ENCODE measurements at places on chromosomes 7 and 10.

DNA sequence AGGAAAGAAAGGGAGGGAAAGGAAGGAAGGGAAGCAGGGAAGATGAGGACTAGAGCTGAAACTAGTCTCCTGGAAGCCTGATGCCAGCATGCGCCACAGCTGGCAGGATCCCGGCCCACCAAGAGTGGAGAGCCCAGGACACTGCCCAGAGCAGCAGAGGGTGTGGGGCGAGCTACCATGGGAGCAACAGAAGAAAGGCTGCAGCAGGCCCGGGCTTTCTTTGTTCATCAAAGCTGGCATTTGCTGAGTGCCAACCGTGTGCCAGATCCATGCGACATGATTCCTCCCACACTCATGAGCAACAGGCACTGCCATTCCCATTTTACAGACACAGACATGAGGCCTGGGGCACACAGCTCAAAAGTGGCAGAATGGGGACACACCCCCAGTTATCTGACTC lies 68.9 kb downstream of the FAM53B start:
- no peak for DNase-seq

GRCh38 chr7:54802841-54803240 lies 43.8 kb upstream of the SEC61G start:
- DNase-seq: no peak

- no peak for DNase-seq
These were observed 46.8 kb upstream of the SLF2 start for GRCh38 chr10:100866010-100866409.

DNA sequence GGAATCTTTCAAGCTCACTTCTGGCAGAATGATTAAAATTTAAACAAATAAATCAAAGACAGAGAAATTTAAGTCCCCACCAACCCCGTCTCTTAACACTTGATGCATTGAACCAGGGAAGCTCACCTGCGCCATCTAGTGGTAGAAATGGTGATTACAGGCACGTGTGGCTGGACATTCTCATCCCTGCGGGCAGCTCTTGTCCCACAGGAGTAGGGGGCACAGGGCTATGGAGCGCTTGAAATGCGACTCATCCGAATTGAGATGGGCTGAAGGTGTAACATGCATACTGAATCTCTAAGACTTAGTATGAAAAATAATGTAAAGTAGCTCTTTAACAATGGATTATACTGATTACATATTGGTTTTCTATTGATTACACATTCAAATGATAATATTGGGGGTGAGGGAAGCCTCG lies 24.8 kb upstream of the SLIT1 start:
- peak; percentile 59 for DNase-seq

DNA sequence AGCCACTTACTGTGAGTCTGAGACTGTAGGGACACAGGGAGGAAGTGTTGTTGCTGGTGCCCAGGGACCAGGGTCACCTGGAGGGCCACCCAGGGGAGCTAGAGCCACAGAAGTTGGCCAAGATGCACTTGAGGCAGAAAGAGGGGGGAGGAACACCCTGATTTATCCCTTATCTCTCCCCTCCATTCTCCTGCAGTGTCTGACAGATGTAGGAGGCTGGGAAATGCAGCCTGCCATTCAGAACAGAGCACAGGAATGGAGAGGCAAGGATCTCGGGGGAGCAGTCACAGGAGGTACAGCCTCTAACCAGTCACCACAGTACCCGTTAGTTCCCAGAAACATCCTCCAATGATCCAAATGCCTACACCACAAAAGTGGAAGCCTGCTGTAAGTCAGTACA lies 118.4 kb upstream of the SLC26A5 start:
- no peak for DNase-seq

GRCh38 chr7:98223898-98224700 lies 12.9 kb downstream of the BHLHA15 start:
- DNase-seq: no peak

GRCh38 chr10:30728766-30729165 lies 99.2 kb upstream of the LYZL2 start:
- no peak for DNase-seq

GRCh38 chr7:23767514-23767913 lies 57.5 kb downstream of the STK31 start:
- no peak for DNase-seq

- DNase-seq: no peak
These were observed 209.2 kb downstream of the SNX10 start for GRCh38 chr7:26500749-26501352.

DNA sequence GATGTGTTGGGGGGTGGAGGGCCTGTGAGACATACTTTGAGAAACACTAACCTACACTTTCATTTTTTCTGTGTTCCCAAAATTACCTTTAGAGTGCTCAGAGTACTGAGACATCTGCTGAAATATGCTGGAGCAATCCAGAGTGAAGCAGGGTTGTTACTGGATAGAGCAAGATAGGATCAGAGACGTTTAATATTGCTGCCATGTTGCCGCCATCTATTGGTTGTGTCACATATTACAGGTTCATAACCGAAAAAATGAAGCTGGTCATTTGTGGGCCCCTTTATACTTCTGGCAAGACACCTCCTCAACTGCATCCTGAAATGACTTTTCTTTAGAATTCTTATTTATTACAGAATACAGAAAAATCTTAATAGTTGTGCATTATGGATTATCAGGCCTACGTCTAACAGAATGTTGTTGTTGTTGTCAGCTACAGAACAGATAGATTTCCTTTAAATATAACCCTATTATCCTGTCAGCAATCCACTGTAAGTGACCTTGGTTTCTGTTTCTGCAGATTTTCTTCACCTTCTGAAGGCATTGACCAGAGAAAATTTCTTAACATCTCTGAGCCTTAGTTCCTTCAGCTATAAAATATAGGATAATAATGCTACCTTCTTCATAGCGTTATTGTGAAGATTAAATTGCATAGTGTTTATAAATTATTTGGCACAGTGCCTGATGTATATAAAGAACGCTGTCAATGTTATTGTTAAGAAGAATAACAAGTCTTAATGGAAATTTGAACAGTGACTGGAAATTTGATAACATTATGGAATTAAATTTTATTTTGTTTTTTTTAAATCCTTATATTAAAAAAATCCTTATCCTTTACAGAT lies 16.2 kb upstream of the DLD start:
- no peak for DNase-seq

GRCh38 chr10:23516530-23516929 lies 77.7 kb downstream of the OTUD1 start:
- DNase-seq: no peak

- DNase-seq: no peak
These were observed 36.3 kb downstream of the SMNDC1 start for GRCh38 chr10:110268442-110268841.

DNA sequence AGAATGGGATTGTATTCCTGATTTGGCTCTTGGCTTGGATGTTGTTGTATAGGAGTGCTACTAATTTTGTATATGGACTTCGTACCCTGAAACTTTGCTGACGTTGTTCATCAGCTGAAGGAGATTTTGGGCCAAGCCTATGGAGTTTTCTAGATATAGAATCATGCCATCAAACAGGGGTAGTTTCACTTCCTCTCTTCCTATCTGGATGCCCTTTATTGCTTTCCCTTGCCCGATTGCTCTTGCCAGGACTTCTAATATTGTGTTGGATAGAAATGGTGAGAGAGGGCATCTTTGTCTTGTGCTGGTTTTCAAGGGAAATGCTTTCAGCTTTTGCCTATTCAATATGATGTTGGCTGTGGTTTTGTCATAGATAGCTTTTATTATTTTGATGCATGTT lies 92.3 kb downstream of the CCDC7 start:
- no peak for DNase-seq

DNA sequence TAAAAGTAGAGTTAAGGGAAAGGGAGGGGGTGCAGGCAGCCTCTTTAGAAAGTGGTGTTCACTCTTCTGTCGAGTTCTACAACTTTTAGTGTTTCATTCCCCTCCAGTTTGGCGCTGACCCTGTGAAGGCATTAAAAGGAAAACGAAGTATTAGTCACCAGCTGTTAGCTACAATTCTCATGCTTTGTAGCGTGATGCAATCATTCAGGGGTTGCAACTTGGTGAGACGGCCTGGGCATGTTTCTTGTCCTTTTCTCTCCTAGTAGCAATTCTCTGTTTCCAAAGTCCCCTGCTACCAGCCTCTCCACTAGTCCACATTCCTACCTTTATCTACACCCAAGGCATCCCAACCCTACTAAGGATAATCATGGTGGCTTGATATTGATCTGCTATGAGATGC lies 33.7 kb upstream of the DGKI start:
- DNase-seq: no peak

- DNase-seq: no peak
These were observed 121.6 kb downstream of the EGFR start for GRCh38 chr7:55140221-55140940.

DNA sequence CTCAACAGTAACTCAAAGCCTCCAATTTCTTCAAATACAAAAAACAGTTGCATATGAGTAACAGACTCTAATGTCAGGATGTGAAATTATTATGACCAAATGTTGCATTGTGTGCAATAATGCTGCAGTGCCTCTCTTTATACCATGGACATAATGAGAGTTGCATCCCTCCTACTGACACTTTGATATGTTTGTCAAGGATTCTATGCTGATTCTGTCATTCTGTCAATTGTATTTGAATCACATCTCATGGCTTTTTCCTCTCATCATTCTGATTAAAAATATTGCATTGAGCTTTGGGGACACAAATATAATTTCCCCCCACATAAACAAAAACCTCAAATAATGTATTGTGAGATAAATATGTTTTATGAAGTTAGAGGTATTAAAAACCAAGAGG lies 84.6 kb upstream of the SGCE start:
- no peak for DNase-seq

GRCh38 chr10:43136995-43137716 lies 1.1 kb upstream of the CSGALNACT2 start:
- no peak for DNase-seq

- no peak for DNase-seq
These were observed 21.2 kb downstream of the BMPER start for GRCh38 chr7:33926535-33926934.

- no peak for DNase-seq
These were observed 92.0 kb downstream of the KCNMA1 start for GRCh38 chr10:77545585-77545984.

DNA sequence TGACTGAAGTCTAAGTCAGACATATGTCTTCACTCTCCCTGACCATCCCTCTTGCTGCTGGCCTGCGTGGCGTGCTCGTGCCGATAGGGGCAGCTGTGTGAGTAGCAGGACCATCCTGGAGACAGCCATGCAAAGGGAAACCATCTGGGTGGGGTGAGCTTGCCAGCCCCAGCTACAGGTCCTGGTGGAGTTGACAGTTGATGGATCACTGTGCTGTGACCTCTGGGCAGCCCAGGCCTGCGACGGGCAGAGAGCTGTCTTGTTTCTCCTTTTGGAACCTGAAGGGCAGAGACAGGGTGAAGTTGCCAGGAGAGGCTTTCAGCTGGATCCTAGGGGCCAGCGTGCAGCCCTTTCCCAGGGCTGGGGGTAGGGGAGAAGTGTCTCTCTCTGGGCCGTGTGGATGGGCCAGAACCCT lies 44.7 kb downstream of the GRK5 start:
- no peak for DNase-seq

DNA sequence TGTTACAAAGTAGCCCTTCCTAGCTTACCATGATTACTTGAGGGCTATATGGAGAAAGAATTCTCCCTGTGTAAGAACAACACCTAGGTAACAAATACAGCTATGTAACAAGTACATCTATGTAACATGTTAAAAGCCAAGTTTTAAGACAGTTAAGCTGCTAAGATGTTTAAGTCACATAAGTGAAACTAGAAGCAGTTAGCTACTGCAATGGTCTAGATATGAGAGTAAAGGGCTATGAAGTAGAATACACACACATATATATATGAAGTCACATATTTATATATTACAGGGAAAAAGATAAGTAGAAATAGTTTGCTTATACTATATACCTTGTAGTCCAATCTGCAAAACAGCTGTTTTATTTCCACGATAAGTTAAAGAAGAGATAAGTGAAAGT lies 14.4 kb downstream of the POT1 start:
- DNase-seq: no peak

DNA sequence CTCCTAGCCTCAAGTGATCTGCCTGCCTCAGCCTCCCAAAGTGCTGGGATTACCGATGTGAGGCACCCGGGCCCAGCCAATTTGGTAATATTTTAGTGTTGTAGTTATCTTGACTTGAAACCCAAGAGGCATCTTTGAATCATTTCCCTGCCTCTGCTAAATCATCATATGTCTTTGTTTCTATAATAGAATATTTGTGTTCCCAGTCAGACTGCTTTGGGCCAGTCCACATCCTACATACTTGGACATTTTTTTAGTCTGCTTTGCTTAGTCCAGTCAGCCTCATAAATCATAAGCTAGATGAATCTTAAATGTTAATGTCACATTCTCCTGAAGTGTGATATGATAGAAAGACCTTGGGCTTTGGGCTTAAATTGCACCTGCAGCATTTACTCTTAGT lies 5.9 kb downstream of the STAM start:
- DNase-seq: no peak

GRCh38 chr10:75253281-75254220 lies 17.8 kb upstream of the COMTD1 start:
- no peak for DNase-seq

DNA sequence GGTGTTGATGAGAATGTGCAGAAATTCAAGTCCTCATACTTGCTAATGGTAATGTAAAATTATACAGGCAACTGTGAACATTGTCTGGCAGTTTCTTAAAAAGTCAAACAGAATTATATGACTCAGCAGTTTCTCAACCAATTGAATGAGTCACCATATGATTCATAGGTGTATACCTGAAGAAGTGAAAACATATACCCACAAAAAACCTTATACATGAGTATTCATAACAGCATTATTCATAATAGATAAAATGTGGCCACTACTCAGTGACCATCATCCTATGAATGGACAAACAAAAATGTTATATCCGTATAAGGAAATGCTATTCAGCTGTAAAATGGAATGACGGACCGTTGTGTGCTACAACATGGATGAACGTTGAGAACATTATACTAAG lies 253.5 kb downstream of the MALRD1 start:
- no peak for DNase-seq

DNA sequence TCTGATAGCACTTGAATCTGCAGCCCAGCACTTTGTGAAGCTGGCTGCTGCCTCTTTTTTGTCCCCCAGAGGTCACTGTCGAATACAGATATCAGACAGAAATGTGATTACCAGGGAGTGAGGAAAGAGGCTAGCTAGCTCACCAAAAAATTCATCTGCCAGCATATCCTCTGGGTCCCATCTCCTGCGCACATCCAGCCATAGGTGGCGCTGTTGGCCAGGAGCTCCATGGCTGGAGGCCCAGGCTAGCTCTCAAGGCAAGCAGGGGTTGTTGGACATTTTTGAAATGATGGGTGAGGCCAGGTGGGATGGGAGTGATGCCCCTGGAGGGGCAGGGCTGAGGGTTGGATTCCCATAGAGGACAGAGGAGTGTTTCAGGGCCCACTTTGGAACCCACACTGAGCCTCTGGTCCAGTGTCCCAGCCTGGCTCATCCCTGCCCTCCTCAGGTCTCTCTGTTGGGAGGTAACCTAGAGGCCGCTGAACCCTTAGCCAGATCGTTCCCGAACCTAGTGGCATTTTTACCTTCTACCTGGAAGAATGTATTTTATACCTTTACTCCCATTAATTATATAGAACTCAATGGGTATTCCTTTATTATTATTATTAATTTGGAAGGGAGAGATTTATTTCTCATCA lies 14.8 kb downstream of the DPCD start:
- DNase-seq: peak; percentile 20

Data from stimulated activated CD8-positive, alpha-beta memory T cell treated with anti-CD3 and anti-CD28 coated beads, Interleukin-15, amount 100 ng/mL, for 1 hour (primary cell).